Mesothelial cell of epicardium (in vitro differentiated cells): ENCODE measurements at places on chromosomes 11 and 22. TPM values are rescaled to one million over a fixed set of nuclear protein-coding genes. Genes with fewer than 3 reads are reported as not detected.

Gene ANKK1
- 2.1 to 2.8 TPM (median 2.4 TPM) in 3 replicates for total RNA-seq

DNA sequence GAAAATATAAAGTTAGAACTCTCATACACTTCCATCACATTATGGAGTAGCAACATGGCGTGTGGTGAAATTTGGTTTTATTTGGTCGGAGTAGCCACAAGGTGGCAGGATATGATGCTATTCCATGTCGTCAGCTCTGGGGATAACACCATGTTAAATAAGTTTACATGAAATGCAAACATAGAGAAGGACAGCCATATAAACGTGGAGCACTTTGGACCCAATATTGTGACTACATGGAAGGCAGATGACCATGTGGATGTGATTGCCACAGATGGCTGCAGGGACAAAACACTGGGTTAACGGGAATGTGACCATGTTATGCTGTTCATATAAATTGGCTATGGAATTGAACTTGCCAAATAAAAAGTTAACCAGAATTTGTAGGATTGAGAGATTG lies 21.0 kb downstream of the OR5M11 start:
- H3K36me3 ChIP-seq, result no peaks in the 10 kb centered on the region
- no peak overlapping the region for H3K4me3 ChIP-seq
- H3K27me3 ChIP-seq, result no peaks in the 10 kb centered on the region
- H3K4me1 ChIP-seq, result no peaks in the 10 kb centered on the region
- DNase-seq, result no peak
- no peak overlapping the region for H3K27ac ChIP-seq

DNA sequence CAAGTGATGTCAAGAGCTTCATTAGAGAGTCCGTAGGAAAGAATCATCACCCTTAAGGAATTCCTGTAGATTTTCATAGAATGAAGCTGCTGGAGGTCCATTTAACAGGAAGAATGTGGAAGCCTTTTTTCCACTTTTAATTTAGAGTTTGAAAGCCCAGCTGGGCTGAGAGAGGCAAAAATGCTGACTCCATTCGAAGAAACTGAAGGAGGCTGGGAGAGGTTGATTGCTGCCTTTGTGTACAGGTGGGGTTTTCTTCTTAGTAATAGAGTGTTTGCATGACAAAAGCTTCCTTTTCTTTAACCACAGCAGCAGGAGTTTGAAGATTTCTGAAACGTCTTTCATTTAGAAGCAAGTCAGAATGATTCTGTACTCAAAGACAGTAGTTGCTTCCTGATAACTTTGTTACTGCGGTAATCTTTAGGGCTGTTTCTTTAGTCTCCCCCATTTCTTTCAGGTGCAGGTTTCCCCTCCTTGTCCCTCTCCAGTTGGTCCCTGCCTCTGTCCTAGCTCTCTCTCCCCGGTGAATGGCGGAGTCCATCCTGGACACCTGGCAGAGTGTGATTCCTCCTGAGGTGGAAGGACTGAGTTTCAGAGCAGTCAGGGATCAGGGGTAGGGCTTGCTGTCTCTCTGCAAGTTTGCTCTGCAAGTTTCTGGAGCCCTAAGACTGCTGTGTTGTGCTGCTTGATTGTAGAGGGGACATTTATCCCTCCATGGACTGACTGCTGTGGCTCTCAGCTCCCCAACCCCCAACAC lies 166.2 kb downstream of the LDLRAD3 start:
- H3K4me3 ChIP-seq, result no peak overlapping the region
- peaks cover 36% of the 10 kb centered on the region for H3K4me1 ChIP-seq
- H3K36me3 ChIP-seq, result peaks cover 29% of the 10 kb centered on the region
- peak overlapping the region; percentile 68 for H3K27ac ChIP-seq

Gene EML3
- 52.2 to 54.3 TPM (median 53.3 TPM) in 3 replicates for total RNA-seq

GRCh38 chr11:68138237-68138636 lies 17.0 kb upstream of the CHKA start:
- DNase-seq, result no peak
- H3K4me1 ChIP-seq, result peaks cover 9% of the 10 kb centered on the region
- H3K4me3 ChIP-seq, result no peak overlapping the region
- H3K36me3 ChIP-seq, result peaks cover 6% of the 10 kb centered on the region

Gene KCNJ4
- 2.5 to 2.8 TPM (median 2.6 TPM) in 3 replicates for total RNA-seq

GRCh38 chr22:18023509-18024275 lies 669 bp downstream of the MICAL3 start:
- DNase-seq, result peak; percentile 71
- H3K4me1 ChIP-seq, result peaks cover 18% of the 10 kb centered on the region
- H3K36me3 ChIP-seq, result no peaks in the 10 kb centered on the region
- peak overlapping the region; percentile 81 for H3K27ac ChIP-seq
- H3K4me3 ChIP-seq, result peak overlapping the region; percentile 83
- H3K27me3 ChIP-seq, result peaks cover 20% of the 10 kb centered on the region

Gene SLC16A8
- 0.14 to 0.60 TPM (median 0.18 TPM) in 3 replicates for total RNA-seq

DNA sequence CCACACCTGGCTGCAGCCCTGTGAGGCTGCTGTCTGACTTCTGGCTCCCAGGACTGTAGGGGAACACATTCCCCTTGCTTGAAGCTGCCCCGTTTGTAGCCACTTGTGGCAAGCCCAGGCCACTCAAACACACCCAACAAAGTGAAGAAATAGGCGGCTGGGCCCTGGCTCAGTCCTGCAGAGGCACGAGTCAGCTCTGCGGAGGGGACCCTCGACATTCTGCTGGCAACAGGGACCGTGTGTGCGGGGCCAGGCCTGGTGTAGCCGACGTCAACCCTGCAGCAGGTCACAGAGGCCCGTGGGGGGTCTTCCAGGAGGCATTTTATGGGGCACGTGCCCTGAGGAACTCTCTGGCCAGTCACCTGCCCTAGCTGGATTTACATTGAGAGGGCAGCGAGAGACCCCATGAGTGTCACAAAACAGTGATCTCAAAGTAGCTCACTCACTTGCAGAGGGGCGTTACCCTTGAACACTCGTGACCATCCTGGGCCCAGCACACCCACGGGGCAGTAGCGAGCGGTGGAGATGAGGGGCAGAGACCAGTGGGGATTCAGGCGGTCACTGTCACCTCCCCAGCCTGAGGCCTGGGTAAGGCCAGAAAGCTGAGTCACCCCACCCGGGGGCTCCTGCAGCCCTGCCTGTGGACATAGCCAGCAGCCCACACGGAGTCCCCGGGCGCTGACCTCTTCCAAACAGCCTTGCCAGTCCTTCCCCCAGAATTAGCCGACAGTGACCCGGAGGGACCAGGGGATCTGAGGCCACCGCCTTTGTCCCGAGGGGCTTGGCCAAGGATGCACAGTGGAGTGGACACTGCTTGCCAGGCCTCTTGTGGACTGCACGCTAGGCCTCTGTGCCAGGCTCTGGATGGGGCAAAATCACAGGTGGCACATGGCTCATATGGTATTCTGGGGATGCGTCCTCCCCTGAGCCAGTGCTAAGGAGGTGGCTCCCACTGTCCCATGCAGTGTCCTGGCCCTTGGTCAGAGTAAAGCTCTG lies 139.5 kb downstream of the CTTN start:
- no peak overlapping the region for H3K4me3 ChIP-seq
- H3K27me3 ChIP-seq, result no peaks in the 10 kb centered on the region
- H3K4me1 ChIP-seq, result no peaks in the 10 kb centered on the region

Gene CAPN5
- total RNA-seq, result 16.1 to 18.3 TPM (median 16.5 TPM) in 3 replicates

DNA sequence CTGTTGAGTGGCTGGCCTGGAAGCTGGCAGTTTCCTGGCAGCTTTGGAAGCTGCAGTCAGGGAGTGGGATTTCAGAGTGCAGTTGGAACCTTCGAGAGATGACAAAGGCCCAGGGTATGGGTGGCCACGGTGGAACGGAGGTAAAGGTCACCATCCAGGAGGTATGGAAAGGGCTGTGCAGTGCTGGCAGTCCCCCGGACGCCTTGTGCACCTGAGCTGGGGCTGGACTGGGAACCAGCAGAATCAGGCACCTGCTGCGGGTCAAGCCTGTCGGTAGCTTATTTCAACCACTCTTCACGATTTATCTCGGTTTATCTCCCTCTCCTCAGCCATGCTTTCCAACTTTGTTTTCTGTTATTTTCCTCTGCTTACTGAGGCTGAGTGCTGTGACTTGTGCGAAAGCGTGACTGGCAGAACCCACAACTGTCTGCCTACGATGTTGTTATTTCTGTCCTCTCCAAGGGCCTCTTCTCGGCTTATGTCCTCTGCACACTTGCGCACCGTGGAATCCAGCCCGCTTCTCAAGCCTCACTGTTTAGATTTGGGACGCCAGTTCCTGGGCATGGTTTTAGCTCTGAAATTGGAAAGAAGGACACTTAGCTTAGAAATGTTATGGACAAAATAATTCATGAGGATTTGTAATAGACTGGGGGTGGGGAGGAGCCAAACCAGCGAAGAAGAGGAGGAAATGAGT lies 24.0 kb upstream of the ATXN10 start:
- DNase-seq, result no peak
- peaks cover 16% of the 10 kb centered on the region for H3K27me3 ChIP-seq
- H3K36me3 ChIP-seq, result peaks cover 2% of the 10 kb centered on the region

Gene ST14
- 39.6 to 42.0 TPM (median 40.8 TPM) in 3 replicates for total RNA-seq

DNA sequence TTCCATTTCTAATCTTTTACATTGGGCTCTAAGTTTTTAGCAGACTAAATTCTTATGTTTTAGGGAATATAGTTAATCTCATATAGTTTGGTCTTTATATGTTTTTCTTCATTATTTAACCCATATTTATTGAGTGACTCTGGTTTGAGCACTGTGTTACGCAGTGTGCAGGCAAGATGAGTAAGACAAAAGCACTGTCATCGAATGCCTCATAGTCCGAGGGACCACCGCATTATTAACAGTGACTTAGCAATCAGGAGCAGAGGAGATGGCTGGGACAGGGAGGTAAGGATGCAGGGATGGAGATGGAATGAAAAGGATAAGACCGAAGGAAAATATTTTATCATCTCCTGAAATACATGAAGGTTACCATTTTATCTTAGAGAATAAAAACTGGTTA lies 65.2 kb upstream of the CTSC start:
- H3K27ac ChIP-seq, result no peak overlapping the region
- peaks cover 25% of the 10 kb centered on the region for H3K4me1 ChIP-seq
- H3K36me3 ChIP-seq, result no peaks in the 10 kb centered on the region

DNA sequence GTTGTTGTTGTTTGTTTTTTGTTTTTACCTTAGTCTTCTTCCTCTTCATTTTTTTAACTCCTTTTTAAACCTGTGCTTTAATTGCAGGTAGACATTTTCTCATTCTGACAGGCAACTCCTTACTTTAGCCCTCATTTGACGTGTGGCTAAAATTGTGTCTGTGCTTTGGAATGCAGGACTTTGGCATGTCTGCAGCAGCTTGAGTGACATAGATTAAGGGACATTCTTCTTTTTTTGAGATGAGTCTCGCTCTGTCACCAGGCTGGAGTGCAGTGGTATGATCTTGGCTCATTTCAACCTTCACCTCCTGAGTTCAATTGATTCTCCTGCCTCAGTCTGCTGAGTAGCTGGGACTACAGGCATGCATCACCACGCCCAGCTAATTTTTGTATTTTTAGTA lies 100.8 kb downstream of the FAT3 start:
- H3K4me3 ChIP-seq, result no peak overlapping the region
- peaks cover 12% of the 10 kb centered on the region for H3K36me3 ChIP-seq
- H3K27me3 ChIP-seq, result peaks cover 2% of the 10 kb centered on the region
- no peak for DNase-seq

Gene CHADL
- 3.2 to 4.6 TPM (median 3.3 TPM) in 3 replicates for total RNA-seq
